GM12878 (cell line): ENCODE measurements at places on chromosomes 3 and 15.

DNA sequence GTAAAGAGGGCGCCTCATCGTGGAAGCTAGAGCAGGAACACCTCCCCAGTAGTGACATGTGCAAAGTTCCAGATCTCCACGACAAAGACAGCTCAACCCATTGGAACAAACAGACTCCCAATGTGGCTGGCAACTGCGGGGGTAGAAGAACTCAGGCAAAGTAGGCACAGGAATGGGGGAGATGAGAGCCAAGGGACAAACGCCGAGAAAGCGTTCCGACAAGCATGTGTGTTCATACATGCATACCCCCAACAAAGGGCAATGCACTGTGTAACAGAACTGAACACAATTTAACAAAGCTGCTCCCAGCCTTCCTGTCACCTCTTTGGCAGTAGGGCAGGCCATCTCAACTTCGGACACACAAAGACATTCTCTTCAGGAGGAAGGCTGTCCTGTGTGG lies 11.6 kb downstream of the RCCD1 start:
- H3K36me3 ChIP-seq = peaks cover 39% of the 10 kb centered on the region
- H3K4me3 ChIP-seq = no peak overlapping the region
- no peak overlapping the region for H3K27ac ChIP-seq
- no peak for DNase-seq

GRCh38 chr3:109018828-109019227 lies 65.1 kb upstream of the GUCA1C start:
- no peak overlapping the region for H3K27ac ChIP-seq
- H3K27me3 ChIP-seq = no peaks in the 10 kb centered on the region
- H3K4me1 ChIP-seq = no peaks in the 10 kb centered on the region
- H3K36me3 ChIP-seq = no peaks in the 10 kb centered on the region

DNA sequence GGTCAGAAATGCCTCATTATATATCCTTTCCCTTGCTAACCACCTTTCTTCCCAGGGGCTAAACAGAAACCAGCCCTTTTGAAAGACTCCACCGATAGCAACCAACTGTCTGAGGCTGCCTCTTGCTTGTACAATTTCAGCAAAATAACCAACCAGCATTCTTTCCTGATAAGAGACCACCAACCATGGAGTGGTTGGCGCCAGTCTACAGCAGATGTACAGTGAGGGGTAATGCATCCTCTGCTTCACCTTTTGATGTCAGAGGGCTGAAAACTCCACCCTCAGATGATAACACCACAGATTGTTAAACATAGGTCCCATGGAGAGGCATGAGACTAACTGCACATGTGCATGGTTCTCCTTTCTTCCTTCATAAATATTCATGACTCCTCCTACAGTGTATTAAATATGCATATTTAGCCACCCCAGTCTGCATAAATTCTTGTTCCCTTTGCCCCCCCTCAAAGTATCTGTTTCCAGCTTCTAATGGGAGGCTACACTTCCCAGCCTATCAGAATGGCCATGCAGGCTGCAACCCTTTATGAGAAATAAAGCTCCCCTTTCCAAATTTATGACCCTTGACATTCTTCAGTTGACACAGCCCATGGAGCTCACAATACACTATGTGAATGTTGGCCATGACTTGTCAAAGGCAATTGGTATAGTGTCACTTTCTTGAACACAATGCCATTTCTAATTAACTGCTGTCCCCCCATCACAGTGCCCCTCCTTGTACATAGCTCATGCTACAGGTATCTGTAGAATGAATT lies 48.3 kb downstream of the GABRB3 start:
- H3K27me3 ChIP-seq = no peaks in the 10 kb centered on the region
- H3K4me1 ChIP-seq = no peaks in the 10 kb centered on the region
- H3K27ac ChIP-seq = no peak overlapping the region

- no peak for DNase-seq
- no peak overlapping the region for H3K4me3 ChIP-seq
- H3K36me3 ChIP-seq = no peaks in the 10 kb centered on the region
- no peaks in the 10 kb centered on the region for H3K27me3 ChIP-seq
Measured at GRCh38 chr3:146817704-146818103, 212.6 kb upstream of the PLSCR5 start.
